ENCODE measurements at places on chromosomes 2 and 18. TPM values are rescaled to one million over a fixed set of nuclear protein-coding genes. Genes with fewer than 3 reads are reported as not detected.

LYPD1 gene
- 0.18 TPM for total RNA-seq

ALPI gene
- not detected for total RNA-seq

TMEM200C gene
- total RNA-seq: 2.1 TPM

GRCh38 chr18:8635087-8635486 is 25.9 kb downstream of the RAB12 start:
- H3K4me1 ChIP-seq: no peaks in the 10 kb centered on the region
- H3K27ac ChIP-seq: no peak overlapping the region
- no peak for DNase-seq
- H3K4me3 ChIP-seq: no peak overlapping the region
- no peaks in the 10 kb centered on the region for H3K27me3 ChIP-seq
- H3K36me3 ChIP-seq: peaks cover 45% of the 10 kb centered on the region

- no peaks in the 10 kb centered on the region for H3K36me3 ChIP-seq
- peak; percentile 64 for DNase-seq
- no peaks in the 10 kb centered on the region for H3K27me3 ChIP-seq
- H3K27ac ChIP-seq: no peak overlapping the region
- no peak overlapping the region for H3K4me3 ChIP-seq
These were observed 86.7 kb downstream of the EPAS1 start for GRCh38 chr2:46383784-46384456.

- H3K36me3 ChIP-seq: no peaks in the 10 kb centered on the region
- no peaks in the 10 kb centered on the region for H3K4me1 ChIP-seq
- H3K4me3 ChIP-seq: no peak overlapping the region
- H3K27me3 ChIP-seq: peaks cover 10% of the 10 kb centered on the region
- no peak for DNase-seq
- no peak overlapping the region for H3K27ac ChIP-seq
These were observed 131.3 kb upstream of the ACAA2 start for GRCh38 chr18:49944663-49945062.

- no peaks in the 10 kb centered on the region for H3K36me3 ChIP-seq
- H3K27me3 ChIP-seq: no peaks in the 10 kb centered on the region
- DNase-seq: no peak
These were observed 51.4 kb upstream of the MAP4K3 start for GRCh38 chr2:39488450-39488849.

- peaks cover 2% of the 10 kb centered on the region for H3K36me3 ChIP-seq
- H3K27me3 ChIP-seq: no peaks in the 10 kb centered on the region
- peaks cover 13% of the 10 kb centered on the region for H3K4me1 ChIP-seq
These were observed 62.8 kb upstream of the CYP26B1 start for GRCh38 chr2:72210470-72210869.

DNA sequence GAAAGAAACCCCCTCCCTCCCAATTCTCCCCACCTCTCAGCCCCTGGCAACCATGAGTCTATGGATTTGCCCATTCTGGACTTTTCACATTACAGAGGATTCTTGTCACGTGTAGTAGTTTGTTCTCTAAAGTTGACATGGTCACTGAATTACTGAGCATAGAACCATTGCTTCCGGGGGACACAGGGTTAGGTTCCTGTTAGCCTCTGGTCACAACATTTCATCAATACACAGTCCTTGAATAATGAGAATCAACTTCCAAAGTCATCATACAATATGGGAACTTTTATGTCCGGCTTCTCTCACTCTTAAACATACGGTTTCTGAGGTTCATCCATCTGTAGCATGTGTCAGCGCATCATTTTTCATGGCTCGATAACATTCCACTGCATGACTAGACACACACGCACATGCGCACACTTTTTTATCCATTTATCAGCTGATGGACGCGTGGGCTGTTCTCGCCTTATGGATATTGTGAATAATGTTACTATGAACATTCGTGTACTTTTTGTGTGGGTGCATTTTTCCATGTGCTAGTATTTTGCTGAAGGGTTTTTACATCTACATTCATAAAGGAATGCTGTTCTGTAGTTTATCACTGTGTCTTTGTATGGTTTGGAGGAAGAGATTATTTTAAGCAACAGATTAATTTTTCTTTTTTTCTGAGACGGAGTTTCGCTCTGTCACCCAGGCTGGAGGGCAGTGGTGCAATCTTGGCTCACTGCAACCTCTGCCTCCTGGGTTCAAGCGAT is 48.1 kb downstream of the PARD6G start:
- peaks cover 3% of the 10 kb centered on the region for H3K36me3 ChIP-seq
- no peak for DNase-seq
- no peak overlapping the region for H3K27ac ChIP-seq
- H3K4me1 ChIP-seq: peaks cover 61% of the 10 kb centered on the region
- H3K4me3 ChIP-seq: no peak overlapping the region
- no peaks in the 10 kb centered on the region for H3K27me3 ChIP-seq

DNA sequence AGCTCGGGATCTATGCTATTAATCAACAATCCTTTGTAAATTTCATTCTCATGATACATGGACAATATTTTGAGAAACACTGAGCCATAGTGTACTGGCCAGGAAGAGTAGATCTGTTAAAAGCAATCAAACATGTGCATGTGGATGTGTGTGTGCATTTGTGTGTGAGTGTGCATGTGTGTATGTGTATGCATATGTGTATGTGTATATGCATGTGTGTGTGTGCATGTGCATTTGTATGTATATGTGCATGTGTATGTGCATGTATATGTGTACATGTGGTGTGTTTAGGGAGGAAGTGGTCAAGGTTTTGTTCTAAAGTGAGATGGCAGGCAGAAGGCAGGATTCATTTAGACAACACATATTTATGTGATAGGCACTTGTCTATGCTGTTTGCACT is 623.8 kb downstream of the ADCYAP1 start:
- no peaks in the 10 kb centered on the region for H3K36me3 ChIP-seq
- H3K4me1 ChIP-seq: no peaks in the 10 kb centered on the region
- H3K27me3 ChIP-seq: no peaks in the 10 kb centered on the region
- no peak for DNase-seq
- H3K4me3 ChIP-seq: no peak overlapping the region

- no peaks in the 10 kb centered on the region for H3K27me3 ChIP-seq
- peaks cover 37% of the 10 kb centered on the region for H3K4me1 ChIP-seq
- H3K27ac ChIP-seq: no peak overlapping the region
- peaks cover 3% of the 10 kb centered on the region for H3K36me3 ChIP-seq
- no peak overlapping the region for H3K4me3 ChIP-seq
These were observed 73.9 kb downstream of the ACKR3 start for GRCh38 chr2:236643480-236643879.

GRCh38 chr2:102262216-102263129 is 48.9 kb upstream of the IL1RL1 start:
- DNase-seq: no peak
- H3K36me3 ChIP-seq: no peaks in the 10 kb centered on the region
- H3K27me3 ChIP-seq: peaks cover 5% of the 10 kb centered on the region
- H3K4me3 ChIP-seq: no peak overlapping the region
- peaks cover 5% of the 10 kb centered on the region for H3K4me1 ChIP-seq
- no peak overlapping the region for H3K27ac ChIP-seq

DNA sequence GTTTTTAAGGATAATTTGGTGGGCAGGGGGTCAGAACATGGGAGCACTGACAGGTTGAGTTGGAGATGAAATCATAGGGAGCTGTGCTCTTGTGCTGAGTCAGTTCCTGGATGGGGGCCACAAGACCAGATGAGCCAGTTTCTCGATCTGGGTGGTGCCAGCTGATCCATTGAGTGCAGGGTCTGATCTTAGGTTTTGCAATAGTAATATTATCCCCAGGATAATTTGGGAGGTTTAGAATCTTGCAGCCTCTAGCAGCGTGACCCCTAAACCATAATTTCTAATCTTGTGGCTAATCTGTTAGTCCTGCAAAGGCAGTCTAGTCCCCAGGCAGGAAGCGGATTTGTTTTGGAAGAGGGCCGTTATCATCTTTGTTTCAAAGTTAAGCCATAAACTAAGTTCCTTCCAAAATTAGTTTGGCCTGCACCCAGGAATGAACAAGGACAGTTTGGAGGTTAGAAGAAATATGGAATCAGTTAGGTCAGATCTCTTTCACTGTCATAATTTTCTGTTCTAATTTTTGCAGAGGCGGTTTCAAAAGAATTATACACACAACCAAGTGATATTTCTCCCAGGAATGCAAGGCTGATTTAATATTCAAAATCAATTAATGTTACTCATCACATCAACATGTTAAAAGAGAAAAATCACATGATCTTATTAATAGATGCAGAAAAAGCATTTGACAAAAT is 23.0 kb downstream of the DBI start:
- peaks cover 47% of the 10 kb centered on the region for H3K27me3 ChIP-seq
- no peak overlapping the region for H3K27ac ChIP-seq
- peaks cover 9% of the 10 kb centered on the region for H3K4me1 ChIP-seq
- H3K36me3 ChIP-seq: no peaks in the 10 kb centered on the region
- no peak overlapping the region for H3K4me3 ChIP-seq
- no peak for DNase-seq

- H3K4me3 ChIP-seq: peak overlapping the region; percentile 55
- peak overlapping the region; percentile 94 for H3K27ac ChIP-seq
- DNase-seq: peak; percentile 90
- no peaks in the 10 kb centered on the region for H3K27me3 ChIP-seq
These were observed 73.4 kb downstream of the ACTR2 start for GRCh38 chr2:65300761-65301711.

GRCh38 chr2:177675350-177675821 is 282.8 kb downstream of the AGPS start:
- peaks cover 2% of the 10 kb centered on the region for H3K4me1 ChIP-seq
- H3K4me3 ChIP-seq: no peak overlapping the region
- no peak for DNase-seq
- H3K27me3 ChIP-seq: peaks cover 23% of the 10 kb centered on the region

Measured in osteocyte (in vitro differentiated cells).